Right renal pelvis (tissue), 4 donors: ENCODE measurements at places on chromosomes 2 and 18.

GRCh38 chr2:190352668-190353536 is 9.5 kb downstream of the INPP1 start:
- DNase-seq, result no peak

- no peak for DNase-seq
These were observed 114.2 kb downstream of the RTP5 start for GRCh38 chr2:241983571-241984270.

DNA sequence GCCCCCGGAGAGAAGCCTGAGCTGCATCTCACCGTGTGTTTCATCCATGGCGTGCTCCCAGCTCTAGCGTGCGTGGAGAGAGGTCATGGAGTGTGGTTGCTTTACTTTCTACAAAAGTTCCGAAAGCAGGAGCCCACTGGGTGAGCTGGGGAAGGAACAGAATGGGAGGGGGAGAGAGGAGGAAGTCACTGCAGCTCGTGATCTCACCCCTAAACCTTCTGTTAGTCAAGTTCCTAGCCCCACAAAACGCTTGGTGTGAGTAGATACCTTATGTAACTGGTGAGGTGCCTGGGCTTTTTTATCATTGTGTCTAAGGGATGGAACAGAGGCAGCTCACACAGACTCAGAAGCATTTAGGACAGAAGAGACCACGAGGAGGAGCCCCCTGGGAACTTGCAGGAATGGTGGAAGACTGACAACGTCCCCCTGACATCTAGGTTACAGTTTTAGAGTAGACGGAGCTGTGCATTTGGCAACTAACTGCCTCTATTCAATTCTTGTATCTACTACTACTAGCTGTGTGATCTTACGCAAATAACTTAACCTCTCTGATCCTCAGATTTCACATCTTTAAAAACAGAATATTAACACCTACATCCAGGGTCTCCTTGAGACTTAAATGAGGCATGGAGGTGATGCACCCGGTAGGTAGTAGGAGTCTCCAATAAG is 123.3 kb downstream of the ARL4C start:
- DNase-seq, result no peak

DNA sequence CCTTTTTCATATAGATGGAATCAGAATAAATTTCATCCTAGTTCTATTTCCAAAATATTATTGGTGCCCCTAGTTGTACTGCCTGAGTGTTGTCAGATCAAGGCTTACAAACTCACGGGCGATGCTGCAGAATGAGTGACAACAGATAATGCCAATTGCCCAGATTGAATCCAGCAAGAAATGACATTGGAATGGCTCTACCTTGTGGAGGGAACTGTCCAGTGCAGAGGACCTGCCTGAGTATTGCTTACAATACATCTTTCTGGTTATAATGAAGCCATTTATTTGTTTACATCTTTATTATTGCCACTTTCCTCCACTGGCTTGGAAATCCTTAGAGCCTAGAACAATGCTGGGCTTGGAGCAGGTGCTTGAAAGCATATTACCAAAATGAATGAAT is 7.8 kb upstream of the IL1R2 start:
- DNase-seq, result no peak

- no peak for DNase-seq
These were observed 116.4 kb downstream of the GBX2 start for GRCh38 chr2:236051806-236052205.

DNA sequence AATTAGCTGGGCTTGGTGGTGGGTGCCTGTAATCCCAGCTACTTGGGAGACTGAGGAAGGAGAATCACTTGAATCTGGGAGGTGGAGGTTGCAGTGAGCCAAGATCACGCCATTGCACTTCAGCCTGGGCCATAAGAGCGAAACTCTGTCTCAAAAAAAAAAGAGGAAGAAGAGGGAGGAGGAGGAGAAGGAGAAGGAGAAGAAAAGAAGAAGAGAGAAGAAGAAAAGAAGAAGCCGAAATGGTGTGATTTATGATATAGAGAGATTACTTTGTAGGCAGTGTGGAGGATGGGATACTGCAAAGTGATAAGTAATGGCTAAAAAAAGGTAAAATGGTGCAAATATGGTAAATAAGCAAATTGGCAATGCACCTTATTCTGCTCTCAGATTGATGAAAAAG is 25.1 kb downstream of the THNSL2 start:
- DNase-seq, result no peak

DNA sequence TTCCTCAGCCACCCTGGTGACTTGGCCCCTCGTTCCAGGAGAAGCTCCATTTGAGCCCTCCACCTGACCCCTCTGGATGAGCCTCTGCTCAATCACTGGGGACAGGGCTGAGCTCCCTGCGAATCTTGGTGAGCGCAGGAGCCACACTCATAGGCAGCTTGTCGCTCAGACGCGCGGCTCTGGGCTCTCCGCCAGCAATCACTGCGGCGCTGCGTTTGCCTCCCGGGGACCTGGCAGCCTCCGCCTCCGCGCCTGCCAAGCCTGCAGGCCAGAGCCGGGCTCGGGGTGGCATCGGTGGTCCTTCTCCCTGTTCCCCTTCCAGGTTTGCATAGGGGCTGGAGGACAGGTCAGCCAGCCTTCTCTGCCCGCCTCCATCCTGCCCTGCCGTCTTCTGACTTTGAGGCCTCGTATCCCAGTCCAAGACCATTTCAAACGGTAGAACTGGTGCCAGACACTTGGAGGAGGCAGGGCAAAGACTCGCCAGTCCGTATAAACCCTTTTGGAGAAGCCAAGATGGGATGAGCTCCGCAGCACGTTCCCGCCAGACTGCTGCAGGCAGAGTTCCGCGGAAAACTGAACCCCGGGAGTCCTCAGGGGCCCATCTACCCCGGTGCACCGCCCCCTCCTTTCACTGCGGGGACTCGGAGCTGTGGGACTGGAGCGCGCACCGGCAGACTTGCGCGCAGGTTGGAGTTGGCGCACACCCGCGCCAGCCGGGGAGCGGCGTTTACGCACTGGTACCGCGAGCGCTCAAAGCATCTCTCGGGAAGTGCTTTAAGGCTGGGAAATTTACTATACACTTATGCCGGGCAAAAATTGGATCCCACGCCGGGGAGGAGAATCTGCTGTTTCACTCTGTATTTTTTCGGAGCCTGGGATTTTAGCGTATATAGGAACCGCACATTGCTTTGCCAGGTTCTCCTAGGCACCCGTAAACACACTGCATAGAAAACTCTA is 1.1 kb upstream of the TACR1 start:
- no peak for DNase-seq

DNA sequence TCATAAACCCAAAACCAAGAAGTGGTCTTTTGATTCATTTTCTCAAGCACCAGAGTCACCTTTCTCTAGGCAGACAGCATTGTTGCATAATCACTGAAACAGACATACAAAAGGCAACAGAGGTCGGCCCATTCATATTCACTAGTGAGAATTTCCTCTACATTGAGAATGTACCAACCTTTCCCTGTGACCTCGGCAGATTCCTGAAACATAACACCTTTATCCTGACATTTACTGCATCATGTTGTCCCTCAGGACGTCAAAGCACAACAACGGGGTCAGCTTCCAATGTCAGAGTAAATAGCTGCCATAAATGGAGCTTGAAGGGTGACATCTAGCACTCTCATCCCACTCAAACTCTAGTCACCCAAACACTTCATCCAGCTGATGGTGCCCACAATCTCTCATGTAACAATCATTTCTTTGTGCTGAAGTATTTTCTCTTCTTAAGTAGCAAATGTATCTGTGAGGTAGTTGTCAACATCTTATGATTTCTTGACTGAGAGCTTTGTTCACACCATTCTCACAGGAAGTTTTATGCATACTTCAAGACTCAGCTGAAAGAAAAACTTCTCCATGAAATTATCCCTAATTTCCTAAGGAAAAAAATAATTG is 802.6 kb upstream of the CHAC2 start:
- no peak for DNase-seq

GRCh38 chr2:96083989-96084857 is 32.1 kb downstream of the ADRA2B start:
- DNase-seq, result no peak

DNA sequence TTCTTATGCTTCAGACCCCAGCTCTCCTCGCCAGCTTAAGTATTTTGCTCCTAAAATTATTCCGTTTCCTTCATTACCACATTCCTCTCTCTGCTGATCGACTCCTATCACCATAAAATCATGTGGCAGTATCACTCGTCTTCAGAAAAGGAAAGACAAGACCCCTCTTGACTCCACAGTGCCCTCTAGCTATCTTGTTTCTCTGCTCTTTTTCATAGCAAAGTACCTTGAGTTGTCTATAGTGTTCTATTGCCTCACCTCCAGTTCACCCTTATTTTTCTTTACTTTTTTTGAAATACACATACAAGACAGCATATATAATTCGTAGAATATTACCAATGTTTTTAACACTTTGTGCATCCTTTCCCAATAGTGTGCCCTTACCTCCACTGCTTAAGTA is 273.2 kb upstream of the SIX3 start:
- no peak for DNase-seq

GRCh38 chr2:2333076-2333475 is 2.0 kb upstream of the MYT1L start:
- DNase-seq, result no peak

DNA sequence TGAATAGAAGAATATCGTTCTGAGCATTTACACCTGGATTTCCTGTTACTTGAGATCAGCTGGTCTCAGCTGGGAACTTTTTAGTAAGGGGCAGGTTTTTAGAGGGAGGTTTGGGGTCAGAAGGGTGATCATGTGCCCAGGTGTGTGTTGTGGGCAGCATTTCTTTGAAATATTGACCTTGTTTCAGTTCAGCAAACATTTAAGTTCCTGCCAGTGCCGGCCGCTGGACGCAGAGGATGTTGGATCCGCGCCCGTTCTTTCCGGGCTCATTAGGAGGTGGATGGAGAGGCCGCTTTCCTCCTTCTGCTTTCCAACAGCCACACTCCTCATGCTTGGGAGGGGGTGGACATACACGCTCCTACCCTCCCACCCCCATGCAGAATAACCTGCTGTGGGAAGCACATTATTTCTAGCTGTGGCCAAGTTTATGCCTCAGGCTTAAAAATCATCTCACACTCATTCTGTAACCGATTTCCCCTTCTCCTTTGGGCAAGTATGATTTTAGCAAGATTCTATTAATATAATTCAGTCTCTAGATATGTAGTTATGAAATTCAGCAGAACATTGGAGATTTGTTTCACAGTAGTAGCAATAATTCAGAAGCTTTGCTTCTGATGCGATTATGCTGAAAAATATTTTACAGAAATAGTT is 131.4 kb downstream of the ZNF236 start:
- DNase-seq, result no peak

DNA sequence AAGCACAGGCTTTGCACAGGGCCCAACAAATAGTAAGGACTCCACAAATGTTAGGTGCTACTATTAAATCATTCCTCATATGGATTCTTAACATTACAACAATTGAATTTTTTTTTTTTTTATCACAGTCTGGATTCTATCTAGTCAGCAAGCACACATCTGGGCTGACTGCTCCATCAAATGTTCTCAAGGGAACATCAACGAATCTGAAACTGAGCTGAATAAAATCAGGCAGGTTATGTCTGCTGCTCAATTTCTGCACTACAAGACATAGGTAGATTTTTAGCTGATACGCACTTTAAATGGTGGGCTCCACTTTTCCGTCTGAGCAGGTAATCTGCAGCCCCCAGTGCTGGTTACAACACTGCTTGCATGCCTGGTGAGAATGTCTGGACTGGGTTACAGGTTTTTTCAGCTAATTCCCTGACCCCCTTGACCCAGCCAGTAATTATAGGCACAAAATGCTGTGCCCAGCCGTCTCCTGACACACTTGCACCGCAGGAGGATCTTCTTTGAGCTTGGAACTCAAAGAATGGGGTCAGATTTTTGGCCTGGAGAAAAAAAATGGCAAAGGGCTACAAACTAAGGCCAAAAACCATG is 44.6 kb downstream of the ADD2 start:
- DNase-seq, result no peak

- no peak for DNase-seq
These were observed 815.3 kb upstream of the HS6ST1 start for GRCh38 chr2:129133692-129134641.

GRCh38 chr2:236568068-236568921 is 1.3 kb upstream of the ACKR3 start:
- no peak for DNase-seq

DNA sequence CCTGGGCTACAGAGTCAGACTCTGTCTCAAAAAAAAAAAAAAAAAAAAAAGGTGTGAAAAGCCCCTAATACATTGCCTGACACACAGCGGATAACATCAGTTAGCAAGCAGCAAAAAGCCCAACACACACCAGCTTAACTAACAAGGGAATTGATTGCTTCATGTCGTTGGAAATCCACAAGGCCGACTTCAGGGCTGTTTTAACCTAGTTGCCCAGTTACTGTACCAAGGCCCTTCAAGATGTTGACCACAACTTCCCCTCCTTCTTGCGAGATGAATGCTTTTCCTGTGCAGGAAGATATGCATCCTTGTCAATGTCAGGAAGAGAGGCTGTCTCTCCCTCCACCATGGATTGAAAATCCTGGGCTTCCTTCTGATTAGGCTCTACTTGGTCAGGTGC is 202.9 kb downstream of the MIB1 start:
- DNase-seq, result no peak

GRCh38 chr2:134333646-134334189 is 79.8 kb downstream of the MGAT5 start:
- DNase-seq, result no peak

GRCh38 chr2:190343089-190343535 is 277 bp upstream of the INPP1 start:
- no peak for DNase-seq

GRCh38 chr2:211049321-211050018 is 493.1 kb downstream of the CPS1 start:
- no peak for DNase-seq

GRCh38 chr2:159713631-159714246 is 1.4 kb downstream of the MARCHF7 start:
- DNase-seq, result no peak

DNA sequence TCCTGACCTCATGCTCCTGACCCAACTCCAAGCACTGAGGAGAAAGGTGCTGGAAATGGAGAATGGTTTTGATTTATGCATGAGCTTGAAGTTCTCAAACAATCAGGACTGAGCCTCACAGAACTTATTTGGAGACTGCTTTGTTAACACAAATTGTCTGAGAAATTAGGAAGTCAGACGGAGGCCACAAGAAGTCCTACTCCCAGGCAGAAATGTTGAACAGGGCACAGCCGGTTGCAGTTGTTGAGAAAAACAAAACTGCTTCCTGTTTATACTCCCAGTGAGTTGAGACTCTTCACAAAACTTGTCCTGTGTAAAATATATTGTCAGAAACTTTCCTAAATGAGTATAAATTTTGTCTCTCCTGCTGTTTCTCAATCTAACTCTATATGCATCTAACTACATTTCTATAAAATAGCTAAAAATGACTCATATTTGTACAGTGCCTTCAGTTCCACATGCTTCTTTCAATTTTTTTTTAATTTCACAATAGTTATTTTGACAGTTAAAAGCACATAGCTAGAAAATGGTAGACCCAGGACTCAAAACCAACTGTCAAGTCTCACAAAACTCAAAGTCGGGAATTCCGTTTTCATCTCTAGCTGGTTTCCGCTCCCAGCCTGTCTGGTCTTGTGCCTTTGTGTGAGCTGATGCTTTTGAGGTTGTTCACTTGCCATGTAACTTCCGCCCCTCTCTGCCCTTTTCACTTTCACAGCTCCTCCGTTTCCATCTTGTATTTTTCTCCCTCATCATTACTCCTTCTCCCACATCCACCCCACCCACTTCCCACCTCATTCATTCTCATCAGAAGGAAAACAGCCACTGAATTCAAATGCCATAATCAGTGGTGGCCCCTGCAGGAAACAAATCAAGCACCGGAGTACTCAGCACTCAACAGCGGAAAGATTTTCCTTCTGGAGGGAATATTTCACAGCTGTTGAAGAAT is 215.0 kb downstream of the SUCLG1 start:
- no peak for DNase-seq

GRCh38 chr2:165558832-165559231 is 89.3 kb downstream of the CSRNP3 start:
- no peak for DNase-seq

GRCh38 chr2:113979191-113980128 is 89.6 kb downstream of the ACTR3 start:
- no peak for DNase-seq
